ENCODE measurements at places on chromosomes 1 and 21. TPM values are rescaled to one million over a fixed set of nuclear protein-coding genes. Genes with fewer than 3 reads are reported as not detected.

The SPRR2A gene
- polyA plus RNA-seq, result not detected

The TACSTD2 gene
- 7.5 TPM for polyA plus RNA-seq

The SLC9C2 gene
- not detected for polyA plus RNA-seq

The IL12RB2 gene
- 0.80 TPM for polyA plus RNA-seq

The RAD54L gene
- 50.3 TPM for polyA plus RNA-seq

The HUNK gene
- polyA plus RNA-seq, result not detected

DNA sequence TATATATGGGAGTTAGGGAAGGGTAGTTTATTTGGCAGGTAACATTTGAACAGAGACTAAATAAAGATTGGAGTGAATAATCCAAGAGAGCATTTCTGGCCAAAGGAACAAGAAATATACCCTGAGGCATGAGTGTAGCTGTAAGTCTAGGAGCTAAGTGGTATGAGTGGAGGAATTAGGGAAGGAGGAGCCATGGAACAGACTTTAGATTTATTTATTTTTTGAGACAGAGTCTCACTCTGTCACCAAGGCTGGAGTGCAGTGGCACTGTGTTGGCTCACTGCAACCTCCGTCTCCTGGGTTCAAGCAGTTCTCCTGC lies 18.4 kb downstream of the CAPZA1 start:
- no peak for DNase-seq

DNA sequence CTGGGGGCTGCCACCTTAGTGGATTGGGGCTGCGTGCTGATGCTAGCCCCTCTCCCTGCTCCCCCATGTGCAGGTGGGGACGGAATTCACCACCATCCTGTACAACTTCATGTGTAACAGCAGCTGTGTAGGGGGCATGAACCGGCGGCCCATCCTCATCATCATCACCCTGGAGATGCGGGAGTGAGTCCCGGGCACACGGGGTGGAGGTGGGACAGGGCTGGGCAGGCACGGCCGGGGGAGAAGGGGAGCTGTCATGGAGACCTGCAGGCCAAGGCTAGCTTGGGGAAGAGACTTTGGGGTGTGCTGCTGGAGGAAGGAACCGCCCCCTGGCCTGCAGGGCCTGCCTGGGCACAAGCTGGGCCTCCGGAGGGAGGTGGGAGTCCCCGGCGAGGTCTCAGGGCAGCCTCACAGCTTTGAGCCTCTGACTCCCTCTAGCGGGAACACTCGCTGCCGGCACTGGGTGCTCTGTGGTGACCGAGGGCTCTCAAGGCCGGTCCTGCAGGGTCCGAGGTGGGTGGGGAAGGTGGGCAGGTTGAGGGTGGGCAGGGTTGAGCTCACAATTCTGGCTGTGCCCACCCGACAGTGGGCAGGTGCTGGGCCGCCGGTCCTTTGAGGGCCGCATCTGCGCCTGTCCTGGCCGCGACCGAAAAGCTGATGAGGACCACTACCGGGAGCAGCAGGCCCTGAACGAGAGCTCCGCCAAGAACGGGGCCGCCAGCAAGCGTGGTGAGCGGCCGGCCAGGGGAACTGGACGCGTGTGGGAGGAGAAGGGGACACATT lies 25.0 kb upstream of the CCDC27 start:
- no peak for DNase-seq

DNA sequence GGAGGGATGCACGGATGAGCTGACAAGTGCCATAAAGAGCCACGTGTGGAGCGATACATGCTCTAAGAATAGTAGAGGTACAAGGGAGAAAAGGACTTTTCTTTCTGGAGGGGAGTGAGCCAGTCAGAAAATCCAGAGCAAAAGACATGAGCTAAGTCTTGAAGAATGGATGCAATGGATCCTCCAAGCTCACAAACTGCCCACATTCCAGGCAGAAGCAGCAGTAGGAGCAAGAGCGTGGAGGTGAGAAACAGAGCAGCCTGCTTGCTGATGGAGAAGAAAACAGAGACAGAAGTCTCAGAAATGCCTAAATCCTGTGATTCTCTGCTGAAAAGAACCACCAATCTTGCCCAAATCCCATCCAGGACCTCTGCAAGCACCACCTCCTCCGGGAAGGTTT lies 78.2 kb upstream of the RALGPS2 start:
- no peak for DNase-seq

DNA sequence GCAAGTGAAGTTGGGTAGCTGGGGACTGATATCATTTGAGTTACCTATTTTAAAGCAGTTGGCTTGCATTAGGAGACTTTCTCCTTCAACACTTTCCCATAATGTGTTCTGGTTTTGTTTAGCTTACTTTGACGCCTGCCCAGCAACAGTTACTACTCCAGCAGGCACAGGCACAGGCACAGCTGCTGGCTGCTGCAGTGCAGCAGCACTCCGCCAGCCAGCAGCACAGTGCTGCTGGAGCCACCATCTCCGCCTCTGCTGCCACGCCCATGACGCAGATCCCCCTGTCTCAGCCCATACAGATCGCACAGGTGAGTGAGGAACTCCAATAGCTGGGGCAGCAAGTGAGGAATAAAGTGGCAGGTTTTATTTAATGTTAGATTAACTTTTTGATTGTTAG lies 144.3 kb downstream of the CD247 start:
- DNase-seq, result no peak

DNA sequence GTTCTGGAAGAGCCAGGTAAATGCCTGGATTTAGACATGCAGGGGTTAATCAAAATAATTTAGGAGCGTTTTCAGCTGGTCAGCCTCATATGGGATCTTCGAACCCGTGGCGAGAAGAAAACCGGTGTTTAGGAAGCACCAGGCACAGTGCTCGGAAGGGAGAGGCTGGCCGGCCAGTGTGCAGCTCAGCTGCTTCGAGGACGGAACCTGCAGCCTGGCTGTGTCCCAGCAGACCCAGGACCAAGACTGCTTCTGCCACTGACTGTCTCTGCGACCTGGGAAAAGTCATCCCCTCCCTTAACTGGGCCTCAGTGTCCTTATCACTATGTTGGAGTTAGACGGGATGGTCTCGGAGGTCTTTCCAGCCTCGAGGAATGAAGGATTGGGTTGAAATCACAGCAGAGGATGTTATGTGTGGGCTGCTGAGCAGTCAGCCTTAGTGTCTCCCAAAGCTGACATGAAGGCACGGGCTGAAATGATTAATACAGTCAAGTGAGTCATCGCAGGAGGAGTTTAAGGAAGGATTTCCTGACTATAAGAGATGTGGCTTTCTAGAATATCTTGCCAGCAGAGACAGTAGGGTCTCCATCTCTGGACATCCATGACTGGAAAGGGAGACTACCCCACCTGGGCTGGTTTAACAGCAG lies 20.8 kb downstream of the PPFIA4 start:
- DNase-seq, result no peak

DNA sequence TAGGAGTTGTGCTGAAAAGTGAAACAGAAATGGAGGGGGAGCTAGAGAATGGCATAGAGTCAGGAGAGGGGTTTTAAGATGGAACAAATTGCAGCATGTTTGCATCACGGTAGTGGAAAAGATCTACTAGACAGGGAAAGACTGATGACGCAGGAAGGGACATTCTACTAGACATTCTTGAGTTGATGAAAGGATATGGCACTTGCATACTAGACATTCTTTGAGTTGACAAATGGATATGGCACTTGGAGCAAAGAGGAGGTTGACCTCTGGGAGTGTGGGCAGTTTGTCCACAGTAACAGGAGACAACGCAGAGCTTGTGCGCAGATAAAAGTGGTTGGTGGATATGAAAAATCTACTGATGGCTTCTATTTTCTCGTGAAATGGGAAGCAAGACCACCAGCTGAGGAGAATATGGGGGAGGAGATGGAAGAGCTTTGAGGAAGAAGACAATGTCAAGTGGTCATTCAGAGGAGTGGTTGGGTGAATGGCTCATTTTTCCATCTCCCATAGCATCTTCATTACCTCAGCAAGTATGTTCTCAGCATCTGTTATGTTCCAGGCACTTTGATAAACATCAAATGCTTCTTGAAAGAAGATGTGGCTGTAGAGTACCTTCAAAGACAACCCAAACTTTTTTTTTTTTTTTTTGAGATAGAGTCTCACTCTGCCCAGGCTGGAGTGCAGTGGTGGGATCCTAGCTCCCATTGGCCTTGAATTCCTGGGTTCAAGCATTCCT lies 2.4 kb upstream of the CTPS1 start:
- DNase-seq, result no peak

- no peak for DNase-seq
These were observed 1.3 kb upstream of the GNB1 start for GRCh38 chr1:1892079-1892762.

GRCh38 chr1:207202480-207202879 lies 98.4 kb downstream of the C4BPA start:
- no peak for DNase-seq

GRCh38 chr1:51897699-51898031 lies 19.1 kb upstream of the NRDC start:
- DNase-seq, result no peak

DNA sequence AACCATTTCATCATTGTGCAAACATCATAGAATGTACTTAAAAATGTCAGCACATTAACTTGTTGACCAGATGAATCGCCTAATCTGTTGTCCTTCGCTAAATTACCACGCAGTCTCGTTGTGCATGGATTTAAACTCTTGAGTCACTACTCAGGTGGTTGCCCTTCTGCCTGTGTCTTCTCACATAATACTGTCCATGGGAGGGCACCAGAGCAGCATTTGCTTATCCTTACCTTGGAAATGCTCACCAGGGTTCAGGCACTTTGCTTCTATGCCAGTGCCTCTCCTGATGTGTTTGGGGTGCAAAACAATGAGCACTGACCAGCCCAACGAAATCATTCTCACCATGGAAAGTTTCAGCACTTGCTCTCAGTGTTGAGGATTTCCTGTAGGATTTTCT lies 559.9 kb downstream of the RWDD3 start:
- DNase-seq, result no peak

DNA sequence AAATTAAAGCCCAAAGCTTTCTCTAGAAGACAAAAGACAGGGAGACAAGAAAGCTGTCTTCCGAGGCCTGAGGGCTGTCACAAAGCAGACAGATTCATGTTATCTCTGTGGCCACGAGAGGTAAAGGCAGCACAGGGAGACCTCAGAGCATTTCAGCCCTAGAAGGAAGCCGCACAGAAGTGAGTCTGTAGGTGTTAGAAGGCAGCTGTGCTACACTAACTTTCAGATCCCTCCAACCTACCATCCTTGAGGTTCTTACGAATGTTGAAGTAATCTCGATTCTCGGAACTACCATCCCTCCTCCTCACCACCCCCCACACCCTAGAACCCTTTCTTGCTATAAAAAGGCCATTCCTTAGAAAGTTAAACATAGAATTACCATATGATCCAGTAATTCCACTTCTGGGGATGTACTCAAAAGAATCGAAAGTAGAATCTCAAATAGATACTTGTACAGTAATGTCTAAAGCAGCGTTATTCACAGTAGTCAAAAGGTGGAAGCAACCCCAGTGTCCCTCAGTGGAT lies 21.5 kb upstream of the LYST start:
- peak; percentile 79 for DNase-seq

DNA sequence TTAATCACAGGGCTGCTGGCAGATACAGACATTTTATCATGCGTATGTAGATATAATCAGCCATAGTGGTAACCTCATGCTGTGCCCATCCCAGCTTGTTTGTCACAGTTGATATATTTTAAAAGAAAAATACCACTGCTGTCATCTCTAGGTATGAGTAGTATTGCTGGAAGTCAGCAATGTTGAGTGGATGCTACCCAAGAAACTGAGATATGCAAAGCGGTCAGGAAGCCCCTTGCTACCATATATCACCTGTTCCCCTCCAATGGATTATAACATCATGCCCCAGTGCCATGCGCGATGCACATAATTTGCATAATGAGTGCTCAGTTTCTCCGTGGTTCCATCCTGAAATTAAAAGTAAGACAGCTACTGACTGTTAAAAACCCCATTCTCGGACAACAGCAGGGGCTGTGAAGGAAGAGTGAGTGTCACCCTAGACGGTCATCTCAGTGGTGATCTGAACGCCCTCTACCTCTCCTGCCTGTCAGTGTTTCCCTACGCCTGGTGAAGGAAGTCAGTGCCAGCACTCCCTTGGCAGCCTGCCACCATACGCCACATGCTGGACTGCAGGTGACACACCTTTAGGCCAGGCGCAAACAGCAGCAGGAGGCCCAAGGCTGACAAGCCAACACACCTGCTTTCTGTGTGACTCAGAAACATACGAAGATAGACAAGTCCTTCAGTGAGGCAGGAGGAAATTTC lies 2.7 kb downstream of the IL10RB start:
- DNase-seq, result peak; percentile 96

DNA sequence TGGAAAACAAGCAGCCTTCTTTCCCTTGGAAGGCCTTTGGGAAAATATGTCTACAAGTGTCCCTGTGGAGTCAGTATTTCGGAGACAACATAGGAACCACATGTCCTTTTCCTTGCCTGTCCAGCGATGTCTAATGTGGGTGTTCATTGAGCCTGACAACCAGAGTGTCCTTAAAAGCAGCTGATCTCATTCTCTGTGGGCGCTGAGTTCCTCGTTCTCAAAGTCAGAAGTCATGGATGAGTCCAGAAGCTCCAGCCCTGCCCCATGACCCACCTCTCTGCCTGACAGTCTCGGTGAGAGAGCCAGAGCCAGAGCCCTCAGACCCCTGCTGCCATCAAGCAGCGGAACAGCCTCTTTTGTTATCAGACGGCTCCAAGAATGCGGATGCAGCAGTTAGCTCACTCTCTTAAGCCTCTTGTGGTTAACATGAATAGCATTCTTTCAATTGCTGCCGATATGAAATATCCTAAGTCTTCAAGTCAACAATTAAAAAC lies 329.2 kb downstream of the TGFB2 start:
- no peak for DNase-seq

DNA sequence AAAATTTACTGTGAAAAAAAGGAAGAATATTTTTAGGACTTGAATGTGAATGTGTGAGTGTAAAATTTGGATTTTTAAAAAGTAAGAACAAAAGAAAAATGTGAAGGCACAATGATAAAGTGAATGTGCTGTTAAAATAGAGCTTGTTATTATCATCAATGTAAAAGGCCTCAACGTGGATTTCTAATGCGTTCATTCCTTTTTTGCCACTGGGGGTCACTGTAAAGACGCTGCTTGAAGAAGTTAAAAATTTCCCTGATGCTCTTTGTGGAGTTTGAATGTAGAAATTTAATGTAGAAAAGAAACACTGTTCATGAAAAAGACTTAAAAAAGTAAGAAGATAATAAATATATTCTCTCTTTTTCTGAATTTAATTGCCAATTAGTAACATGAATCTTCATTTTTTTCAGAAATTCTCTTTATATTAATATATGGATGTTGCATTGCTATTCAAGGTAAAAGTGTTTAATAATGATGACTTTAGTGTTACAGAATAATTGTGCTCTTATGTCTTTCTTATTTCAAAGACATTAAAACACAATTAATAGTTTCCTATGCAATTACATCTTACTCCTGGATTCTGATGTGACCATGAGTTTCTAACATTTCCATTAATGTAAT lies 161.5 kb downstream of the DNM3 start:
- DNase-seq, result peak; percentile 28

DNA sequence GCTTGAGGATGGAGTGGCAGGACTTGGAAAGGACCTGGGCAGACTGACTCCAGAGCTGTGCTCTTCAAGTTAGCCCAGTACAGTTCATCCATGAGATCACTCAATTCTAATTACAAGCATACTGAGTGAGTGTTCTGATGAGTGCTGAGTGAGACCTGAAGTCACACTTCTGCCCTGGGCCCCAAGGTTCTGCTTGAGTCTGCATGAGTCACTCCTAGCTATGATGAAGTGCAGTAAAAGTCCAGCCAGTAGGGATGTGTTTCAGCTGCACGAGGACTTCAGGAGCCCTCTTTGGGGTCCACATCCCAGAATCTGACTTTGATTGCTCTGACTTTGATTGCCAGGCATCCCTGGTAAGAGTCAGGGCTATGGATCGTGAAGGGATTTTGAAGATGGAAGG lies 35.8 kb downstream of the PLEKHA6 start:
- DNase-seq, result no peak
